CMK (cell line): ENCODE measurements at places on chromosomes 5 and 9.

DNA sequence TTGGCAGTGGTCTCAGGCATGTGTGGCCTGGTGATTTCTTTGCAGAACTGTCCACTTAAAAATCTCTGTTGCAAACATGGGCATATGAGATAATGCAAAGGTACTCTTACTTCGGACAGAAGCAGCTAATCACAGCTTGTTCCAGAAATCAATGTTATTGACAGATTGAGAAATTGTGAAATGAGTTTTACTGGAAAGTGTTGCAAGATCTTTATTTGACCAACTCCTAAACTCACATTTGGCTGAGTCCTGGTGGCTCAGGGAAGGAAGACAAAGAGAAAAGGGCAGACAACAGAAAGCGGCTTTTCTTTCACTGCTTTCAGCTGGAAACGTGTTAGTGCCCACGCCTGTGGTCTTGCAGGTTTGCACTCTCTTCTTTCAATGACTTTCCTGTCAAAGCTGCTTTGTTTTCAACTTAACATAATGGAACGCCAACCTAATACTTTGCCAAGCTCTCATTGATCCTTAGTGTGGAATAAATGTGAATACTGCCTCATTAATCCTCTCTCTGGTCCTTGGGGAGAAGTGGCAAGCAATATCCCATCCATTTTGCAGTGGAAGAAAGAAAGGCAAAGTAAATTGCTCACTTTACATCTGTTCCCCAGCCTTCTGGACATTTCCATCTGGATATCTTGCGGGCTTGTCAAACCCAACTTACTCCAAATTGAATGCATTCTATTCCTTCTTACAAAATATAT is 586.4 kb downstream of the LRRC70 start:
- DNase-seq: no peak

GRCh38 chr5:170142196-170142595 is 36.5 kb downstream of the FOXI1 start:
- DNase-seq: no peak

DNA sequence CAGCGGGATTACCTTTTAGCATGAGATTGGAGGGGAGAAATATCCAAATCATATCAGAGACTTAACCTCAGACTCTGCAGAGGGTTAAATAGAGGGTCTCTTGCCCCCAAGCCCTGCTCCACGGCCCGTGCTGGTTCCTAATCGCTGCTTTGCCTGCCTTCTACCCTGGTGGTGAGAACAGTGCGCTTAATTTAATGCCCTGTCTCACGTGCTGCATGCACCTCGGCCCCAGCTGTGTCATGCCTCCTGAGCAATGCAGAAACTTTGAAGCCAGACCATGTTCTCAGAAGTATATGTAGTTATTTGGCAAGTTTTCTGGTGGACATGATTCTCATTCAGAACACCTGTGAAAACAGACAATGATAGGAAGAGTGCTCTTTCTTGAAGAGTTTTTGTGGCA is 1.4 kb downstream of the OTULIN start:
- no peak for DNase-seq

GRCh38 chr5:124285071-124285470 is 461.4 kb downstream of the ZNF608 start:
- no peak for DNase-seq

DNA sequence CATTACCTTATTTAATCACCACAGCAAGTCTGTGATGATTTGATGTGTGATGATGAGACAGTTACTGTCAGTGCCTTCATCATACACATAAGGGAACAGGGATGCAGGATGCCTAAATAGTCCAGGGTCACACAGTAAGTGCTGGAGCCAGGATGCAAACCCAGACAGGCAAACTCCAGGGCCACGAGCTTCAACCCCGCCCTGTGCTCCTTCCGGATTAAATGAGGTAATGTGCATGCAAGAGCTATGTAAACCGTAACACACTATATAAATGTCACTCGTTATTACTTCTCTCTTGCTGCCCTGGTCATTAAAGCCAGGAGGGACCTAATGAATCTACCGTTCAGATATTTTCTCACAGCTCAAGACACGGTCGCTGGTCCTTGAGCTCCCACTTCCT is 12.8 kb downstream of the SMIM23 start:
- DNase-seq: no peak

- DNase-seq: no peak
Measured at GRCh38 chr5:169809281-169809680, 171.0 kb downstream of the INSYN2B start.
